ENCODE measurements at places on chromosomes 5 and 9.

DNA sequence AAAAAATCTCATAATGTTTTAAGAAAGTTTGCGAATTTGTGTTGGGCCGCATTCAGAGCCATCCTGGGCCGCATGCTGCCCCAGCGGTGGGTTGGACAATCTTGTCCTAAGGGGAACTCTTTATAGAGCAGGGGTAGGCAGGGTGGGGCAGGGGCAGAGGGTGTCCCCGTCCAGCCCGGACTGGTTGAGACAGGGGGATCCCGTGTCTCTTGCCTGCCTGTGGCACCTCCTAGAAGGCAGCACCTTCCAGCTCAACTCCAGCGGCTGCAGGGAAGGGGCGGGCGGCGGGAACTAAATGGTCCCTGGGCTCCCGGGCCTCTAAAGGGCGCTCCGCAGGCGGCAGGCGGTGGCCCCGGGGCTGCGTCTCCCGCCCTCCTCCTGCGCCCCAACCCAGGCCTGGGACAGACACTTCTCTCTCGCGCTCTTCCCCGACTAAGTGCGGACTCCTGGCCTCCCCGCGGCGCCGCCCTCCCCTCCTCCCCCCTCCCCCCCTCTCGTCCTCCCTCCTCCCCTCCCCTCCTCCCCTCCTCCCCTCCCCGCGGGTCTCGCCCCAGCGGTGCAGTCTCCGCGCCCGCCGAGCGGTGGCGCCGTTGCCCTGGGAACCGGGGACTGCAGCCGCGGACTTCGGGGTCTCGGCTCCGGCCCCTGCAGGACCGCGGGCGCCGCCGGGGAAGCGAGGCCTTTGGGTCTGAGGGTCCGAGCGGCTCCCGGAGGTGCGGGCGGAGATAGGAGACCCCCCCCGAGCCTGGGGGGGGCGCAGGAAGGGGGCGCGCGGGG, 132.6 kb downstream of the MRPL36 start:
- DNase-seq, result no peak

DNA sequence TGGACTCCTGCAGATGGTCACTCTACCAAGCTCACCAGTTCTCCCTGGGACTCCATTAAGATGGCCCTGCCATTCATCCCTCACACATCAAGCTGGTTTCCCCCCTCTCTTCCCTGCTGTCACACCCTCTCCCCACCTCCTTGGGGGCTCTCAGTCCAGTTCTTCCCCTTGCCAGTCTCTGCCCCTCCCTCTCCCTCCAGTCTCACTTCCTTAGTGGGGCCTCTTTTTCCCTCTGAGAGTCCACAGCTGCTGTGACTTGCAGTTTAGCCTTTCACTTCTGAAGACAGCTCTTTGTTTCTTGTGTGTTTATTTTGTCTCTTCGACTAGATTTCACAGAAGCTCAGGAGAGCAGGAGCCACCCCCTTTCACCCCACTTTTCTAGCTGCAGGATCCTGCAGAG, 10.5 kb downstream of the DOCK2 start:
- no peak for DNase-seq

DNA sequence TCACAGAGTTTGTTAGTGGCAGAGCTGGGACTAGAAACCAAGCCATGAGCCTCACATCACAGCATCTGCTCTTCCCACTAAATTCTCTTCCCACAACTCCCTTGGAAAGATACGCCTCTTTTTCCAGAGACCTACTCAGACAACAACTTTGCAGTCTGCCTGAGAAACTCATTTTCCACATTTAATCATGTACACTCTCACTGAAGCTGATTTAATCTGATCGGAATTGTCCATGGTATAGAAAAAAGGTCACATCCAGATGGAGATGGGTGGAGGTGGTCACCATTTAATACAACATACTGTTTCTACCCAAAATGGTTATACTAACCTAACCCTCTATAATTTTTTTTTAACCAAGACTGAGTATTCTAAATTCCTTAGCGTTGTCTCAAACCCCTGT, 366.2 kb downstream of the ENC1 start:
- no peak for DNase-seq

DNA sequence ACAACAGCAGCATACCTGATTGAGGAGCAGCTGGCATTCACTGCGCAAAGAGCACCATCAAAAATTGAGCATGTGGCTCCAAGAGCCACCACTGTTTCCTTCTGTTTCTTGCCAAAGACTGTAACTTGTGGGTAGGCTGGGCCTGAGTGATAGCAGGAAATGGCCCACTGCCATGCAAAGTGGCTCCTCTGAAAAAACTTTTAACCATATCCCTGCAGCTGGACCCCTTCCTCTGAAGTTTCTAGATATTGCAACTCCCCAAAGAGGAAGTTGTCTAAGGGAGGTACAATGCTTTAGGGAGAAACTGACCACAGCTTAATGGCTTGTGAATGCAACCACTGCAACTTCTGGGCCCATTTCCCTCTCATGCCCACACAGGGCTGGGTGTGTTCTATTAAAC, 355.4 kb upstream of the PDE4D start:
- no peak for DNase-seq

GRCh38 chr9:123883634-123884033, 46.3 kb downstream of the DENND1A start:
- no peak for DNase-seq

- no peak for DNase-seq
Observed at GRCh38 chr9:111036429-111036789, 1.9 kb downstream of the LPAR1 start.

DNA sequence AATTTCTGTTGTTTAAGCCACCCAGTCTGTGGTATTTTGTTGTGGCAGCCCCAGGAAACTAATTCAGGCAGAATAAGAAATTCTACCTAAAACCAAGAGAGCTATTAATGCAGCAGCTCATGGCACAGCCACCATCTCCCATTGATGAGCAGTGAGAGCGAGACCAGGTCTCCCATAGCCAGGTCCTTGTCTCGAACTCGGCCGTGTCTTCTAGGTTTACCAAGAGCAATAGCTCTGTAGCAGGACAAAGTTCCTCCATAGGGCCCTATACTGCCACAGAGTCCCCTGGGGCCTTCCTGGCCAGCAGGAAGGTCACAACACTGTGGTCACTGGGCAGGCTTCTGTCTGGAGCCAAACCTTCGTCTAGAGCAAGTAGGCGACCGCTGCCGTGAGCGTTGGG, 34.5 kb upstream of the TJP2 start:
- DNase-seq, result no peak

DNA sequence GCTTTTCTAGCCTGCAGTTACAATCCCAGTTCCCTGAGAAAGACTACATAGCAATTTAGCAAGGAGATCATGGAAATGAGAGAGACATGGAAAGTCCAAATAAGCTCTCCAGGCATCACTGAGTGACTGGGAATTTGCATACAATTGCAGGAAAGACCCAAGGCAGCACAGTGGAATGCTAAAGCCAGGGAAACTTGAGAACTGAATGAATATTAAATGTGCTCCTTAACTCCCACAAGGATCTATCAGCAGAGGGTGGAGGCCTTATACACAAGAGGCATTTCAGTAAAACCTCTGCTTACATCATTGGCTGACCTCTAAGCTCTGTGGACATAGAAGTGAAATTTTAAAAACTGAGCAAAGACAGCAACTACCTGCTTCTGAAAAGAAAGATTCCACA, 355.6 kb upstream of the DAB2 start:
- no peak for DNase-seq

DNA sequence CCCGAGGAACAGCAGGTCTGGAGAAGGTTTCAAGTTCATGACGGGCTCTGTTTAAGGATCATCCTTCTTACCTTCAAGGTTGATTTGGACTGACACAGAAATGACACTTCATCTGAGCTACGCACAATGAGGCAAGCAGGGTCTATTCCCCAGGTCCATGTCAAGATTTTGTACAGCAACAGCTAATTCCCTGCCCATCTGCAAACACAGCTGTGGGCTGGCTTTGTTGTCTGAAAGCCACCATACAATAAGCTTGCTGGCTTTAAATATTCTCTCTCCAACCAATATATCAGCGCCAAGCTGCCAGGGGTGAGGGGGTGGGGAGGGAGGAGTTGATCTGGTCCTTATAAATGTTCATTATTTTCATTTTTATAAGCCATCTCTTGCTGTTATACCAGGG, 92.0 kb downstream of the OTULIN start:
- no peak for DNase-seq

Measured in activated CD4-positive, alpha-beta T cell treated with anti-CD3 and anti-CD28 coated beads for 4 hours (primary cell).